ENCODE measurements at places on chromosomes 16 and 17.

GRCh38 chr17:72119077-72119872 lies 1.5 kb upstream of the SOX9 start:
- no peak for DNase-seq

- DNase-seq = no peak
These were observed 52.3 kb upstream of the SCNN1B start for GRCh38 chr16:23249830-23250229.

- DNase-seq = no peak
These were observed 680 bp downstream of the ZNF629 start for GRCh38 chr16:30786115-30786935.

DNA sequence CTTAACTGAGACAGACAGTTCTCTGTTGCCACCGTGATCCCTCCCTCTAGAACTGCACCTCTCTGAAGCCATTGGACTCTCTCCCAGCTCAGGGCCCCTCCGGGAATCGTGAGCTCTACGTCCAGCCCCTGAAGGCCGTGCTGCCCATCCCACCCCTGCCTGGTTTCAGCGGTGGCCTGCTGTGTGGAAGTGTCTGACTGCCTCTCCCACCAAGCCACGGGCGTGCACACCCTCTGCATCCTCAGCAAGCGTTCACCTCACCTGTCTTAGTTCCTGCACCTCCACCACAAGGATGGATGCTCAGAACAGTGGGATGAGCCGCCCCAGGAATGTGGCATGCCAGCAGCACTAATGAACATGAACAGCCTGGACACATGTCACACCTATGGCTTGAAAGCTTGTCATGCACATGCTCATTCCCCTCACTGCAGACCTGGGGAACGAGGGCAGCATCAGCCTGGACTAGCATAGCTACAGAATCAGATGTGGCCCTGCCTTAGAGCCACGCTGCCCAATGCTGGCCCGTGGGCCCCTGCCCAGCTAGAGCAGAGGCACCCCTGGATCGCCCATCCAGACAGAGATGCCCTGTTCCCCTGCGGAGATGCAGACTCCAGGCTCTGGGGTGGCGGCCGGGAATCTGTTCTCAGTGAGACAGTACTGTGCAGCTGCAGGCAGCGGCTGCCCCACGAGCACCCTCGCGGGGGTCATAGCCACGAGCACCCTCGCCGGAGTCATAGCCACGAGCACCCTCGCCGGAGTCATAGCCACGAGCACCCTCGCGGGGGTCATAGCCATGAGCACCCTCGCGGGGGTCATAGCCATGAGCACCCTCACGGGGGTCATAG lies 73.7 kb upstream of the CHMP6 start:
- DNase-seq = no peak

DNA sequence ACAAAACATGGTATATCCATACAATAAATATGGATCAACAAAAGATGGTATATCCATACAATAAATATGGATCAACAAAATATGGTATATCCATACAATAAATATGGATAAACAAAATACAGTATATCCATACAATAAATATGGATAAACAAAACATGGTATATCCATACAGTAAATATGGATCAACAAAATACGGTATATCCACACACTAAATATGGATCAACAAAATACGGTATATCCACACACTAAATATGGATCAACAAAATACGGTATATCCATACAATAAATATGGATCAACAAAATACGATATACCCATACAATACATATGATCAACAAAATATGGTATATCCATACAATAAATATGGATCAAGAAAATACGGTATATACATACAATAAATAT lies 8.1 kb downstream of the METTL16 start:
- no peak for DNase-seq

- DNase-seq = no peak
These were observed 1.8 kb downstream of the CANT1 start for GRCh38 chr17:79007504-79008381.

- DNase-seq = no peak
These were observed at the start of gene ST6GALNAC1 for GRCh38 chr17:76643553-76644148. TSS of gene ST6GALNAC1 (minus strand) at chr17:76643757. CDS start at chr17:76643638, 119 bp downstream.

- no peak for DNase-seq
These were observed 11.2 kb downstream of the MVP start for GRCh38 chr16:29831490-29831889.

- no peak for DNase-seq
These were observed 18.8 kb upstream of the ZNF423 start for GRCh38 chr16:49874613-49875237.

Measured in central memory CD8-positive, alpha-beta T cell (primary cell).